Naive thymus-derived CD4-positive, alpha-beta T cell (primary cell): ENCODE measurements at places on chromosomes 4 and X.

- no peak overlapping the region for H3K27ac ChIP-seq
- H3K4me3 ChIP-seq: no peak overlapping the region
- no peaks in the 10 kb centered on the region for H3K27me3 ChIP-seq
- no peaks in the 10 kb centered on the region for H3K4me1 ChIP-seq
- DNase-seq: no peak
Measured at GRCh38 chrX:45954026-45954425, 591.2 kb downstream of the ZNF674 start.

DNA sequence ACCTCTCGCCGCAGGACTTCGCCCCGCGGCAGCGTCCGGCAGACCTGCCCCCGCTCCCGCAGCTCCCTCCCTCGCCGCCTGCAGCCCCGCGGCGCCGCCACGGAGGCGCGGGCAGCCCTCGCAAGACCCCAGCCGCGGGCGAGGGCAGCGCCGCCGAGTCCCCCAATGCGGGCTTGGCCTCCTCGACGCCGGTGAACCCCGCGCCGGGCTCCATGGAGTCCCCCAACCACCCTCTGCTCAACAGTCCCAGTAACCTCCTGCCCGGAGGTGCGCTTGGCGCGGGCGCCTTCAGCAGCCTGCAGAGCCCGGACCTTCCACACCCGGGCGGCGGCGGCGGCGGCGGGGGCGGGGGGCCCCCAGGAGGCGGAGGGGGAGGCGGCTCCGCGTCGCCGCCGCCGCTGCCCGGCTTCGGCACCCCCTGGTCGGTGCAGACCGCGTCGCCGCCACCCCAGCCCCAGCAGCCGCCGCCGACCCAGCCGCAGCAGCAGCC, 1.2 kb downstream of the CPEB2 start:
- peaks cover 10% of the 10 kb centered on the region for H3K4me1 ChIP-seq
- H3K36me3 ChIP-seq: no peaks in the 10 kb centered on the region
- peak; percentile 61 for DNase-seq
- peak overlapping the region; percentile 100 for H3K27ac ChIP-seq
- peak overlapping the region; percentile 99 for H3K4me3 ChIP-seq
- H3K27me3 ChIP-seq: no peaks in the 10 kb centered on the region

DNA sequence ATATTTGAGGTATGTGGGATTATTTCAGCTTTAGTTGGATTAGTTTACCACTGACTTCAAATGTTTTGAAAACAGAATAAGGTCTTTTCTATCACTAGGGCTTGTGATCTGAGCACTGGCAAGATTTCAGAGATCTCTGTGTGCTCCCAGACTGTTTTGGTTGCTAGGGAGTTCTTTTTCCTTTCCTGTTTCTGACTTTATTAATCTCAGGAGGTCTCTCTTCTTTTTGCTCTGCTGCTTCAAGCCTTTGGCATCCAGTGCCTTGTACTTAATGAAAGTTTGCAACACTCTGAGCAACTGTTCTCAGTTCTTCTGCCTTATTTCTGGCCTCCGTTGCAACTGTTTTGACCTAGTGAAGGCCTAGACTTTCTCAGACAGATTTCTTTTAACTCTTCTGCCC, 32.1 kb upstream of the PAQR3 start:
- no peaks in the 10 kb centered on the region for H3K4me1 ChIP-seq
- no peaks in the 10 kb centered on the region for H3K36me3 ChIP-seq
- no peak for DNase-seq
- H3K27ac ChIP-seq: no peak overlapping the region

- H3K36me3 ChIP-seq: no peaks in the 10 kb centered on the region
- DNase-seq: no peak
- no peak overlapping the region for H3K27ac ChIP-seq
- H3K27me3 ChIP-seq: no peaks in the 10 kb centered on the region
Measured at GRCh38 chr4:720111-720860, 14.7 kb downstream of the PCGF3 start.

- DNase-seq: no peak
- H3K36me3 ChIP-seq: no peaks in the 10 kb centered on the region
- H3K4me3 ChIP-seq: no peak overlapping the region
Measured at GRCh38 chrX:1520350-1520749, 16.6 kb downstream of the P2RY8 start.

- no peaks in the 10 kb centered on the region for H3K36me3 ChIP-seq
- H3K27ac ChIP-seq: no peak overlapping the region
- no peak overlapping the region for H3K4me3 ChIP-seq
- no peaks in the 10 kb centered on the region for H3K27me3 ChIP-seq
- DNase-seq: no peak
Measured at GRCh38 chrX:120575379-120576114, 14.8 kb upstream of the CUL4B start.

DNA sequence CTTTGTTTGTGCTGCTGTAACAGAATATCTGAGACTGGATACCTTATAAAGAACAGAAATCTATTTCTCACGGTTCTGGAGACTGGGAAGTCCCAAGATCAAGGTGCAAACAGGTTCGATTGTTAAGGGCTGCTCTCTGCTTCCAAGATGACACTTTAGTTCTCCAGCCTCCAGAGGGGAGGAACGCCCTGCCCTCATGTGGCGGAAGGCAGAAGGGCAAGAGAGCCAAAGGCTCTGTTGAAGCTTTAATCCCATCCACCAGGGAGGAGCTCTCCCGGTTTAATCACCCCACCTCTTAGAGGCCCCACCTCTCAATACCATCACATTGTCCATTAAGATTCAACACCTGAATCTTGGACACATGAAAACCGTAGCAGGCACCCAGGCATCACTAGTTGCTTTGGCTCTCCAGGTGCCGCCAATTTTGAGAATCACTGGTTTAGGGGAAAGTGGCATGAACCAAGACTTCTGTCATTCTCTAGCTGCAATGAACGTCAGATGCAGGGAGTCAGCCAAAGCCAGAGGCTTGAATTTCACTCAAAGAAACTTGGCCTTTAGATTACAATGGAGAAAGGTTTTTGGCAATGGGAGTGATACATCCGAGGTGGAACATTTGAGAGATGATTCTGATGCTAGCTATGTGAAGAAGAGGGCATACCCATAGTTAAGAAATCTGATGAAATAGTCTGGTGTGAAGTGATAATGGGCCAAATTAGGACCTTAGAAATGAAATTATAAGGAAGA, 15.7 kb downstream of the FHL1 start:
- no peaks in the 10 kb centered on the region for H3K36me3 ChIP-seq
- H3K27me3 ChIP-seq: no peaks in the 10 kb centered on the region
- peak; percentile 32 for DNase-seq
- no peak overlapping the region for H3K4me3 ChIP-seq

DNA sequence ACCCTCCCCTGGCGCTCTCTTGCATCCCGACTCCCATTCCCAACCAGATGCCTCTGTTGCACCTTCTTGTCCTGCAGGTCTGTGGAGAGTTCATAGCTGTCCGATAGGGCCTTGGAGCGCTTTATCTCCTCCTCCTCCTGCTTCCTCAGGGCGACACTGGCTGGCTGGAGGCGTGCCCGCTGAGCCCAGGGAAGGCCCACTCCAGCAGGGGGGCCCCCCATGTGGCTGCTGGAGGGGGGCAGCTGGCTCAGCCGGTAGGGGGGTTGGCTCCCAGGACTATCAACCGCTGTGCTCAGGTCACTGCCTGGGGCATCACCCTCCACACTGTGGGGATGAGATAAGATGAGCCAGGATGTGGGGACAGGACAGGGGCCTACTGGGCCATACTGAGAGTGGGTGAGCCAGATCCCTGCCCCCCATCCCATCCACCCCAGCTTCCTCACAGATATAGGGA, 25.6 kb downstream of the IQSEC2 start:
- no peak for DNase-seq
- no peaks in the 10 kb centered on the region for H3K4me1 ChIP-seq
- H3K36me3 ChIP-seq: no peaks in the 10 kb centered on the region
- no peak overlapping the region for H3K4me3 ChIP-seq

DNA sequence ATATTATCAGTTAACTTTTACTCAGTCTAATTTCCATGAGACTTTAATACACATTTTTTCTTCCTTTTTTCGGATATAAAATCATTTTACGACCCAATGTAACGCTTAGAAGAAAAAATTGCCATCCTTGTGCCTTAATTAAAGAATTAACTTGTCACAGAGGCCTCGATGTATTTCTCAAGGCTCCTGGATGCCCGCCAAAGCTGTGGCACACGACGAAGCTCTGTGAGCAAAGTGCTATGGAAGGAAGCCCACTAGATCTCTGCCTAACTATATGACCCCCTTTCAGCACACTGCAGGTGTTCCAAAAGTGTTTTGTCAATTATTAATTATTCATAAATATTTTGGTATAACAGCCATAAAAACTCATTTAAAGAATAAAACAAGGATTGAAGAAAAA, 54.4 kb downstream of the TAPT1 start:
- no peak overlapping the region for H3K4me3 ChIP-seq
- H3K27me3 ChIP-seq: no peaks in the 10 kb centered on the region
- H3K36me3 ChIP-seq: peaks cover 70% of the 10 kb centered on the region
- H3K27ac ChIP-seq: no peak overlapping the region

GRCh38 chrX:15016051-15016450, 142.8 kb downstream of the MOSPD2 start:
- no peaks in the 10 kb centered on the region for H3K27me3 ChIP-seq
- no peaks in the 10 kb centered on the region for H3K36me3 ChIP-seq
- no peak for DNase-seq
- no peak overlapping the region for H3K4me3 ChIP-seq

DNA sequence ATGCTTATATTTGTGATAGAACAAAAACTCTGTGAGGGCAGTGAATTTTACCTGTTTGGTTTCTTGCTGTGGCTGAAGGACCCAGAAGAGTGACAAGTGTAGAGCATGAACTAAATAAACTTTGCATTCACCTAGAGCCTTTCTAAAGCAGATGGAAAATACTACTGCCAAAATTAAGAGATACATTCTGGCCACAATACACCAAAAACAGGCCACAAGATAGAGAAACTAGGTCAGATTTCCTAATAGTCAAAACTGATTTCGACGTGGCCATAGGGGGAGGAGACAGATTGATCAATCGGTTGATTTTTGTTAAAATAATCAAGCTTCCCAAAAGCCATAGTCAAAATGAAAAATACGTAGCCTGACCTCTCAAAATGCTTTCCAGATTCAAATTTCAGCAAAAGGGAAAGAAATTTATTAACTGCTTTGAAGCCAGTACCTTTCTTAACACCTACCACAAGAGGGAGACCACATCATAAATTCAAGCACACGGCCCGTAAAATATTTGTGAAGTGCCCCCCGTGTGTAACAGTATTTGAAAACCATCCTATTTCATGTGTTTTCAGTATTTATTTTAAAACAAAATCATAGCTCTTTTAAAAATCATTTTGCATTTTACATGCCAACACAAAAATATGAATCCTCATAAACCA, 132.4 kb downstream of the CORIN start:
- no peaks in the 10 kb centered on the region for H3K36me3 ChIP-seq
- peaks cover 3% of the 10 kb centered on the region for H3K27me3 ChIP-seq
- no peak overlapping the region for H3K4me3 ChIP-seq
- H3K4me1 ChIP-seq: no peaks in the 10 kb centered on the region

GRCh38 chr4:108094923-108095482, 73.7 kb downstream of the LEF1 start:
- no peak for DNase-seq
- peak overlapping the region; percentile 57 for H3K27ac ChIP-seq
- no peaks in the 10 kb centered on the region for H3K27me3 ChIP-seq

DNA sequence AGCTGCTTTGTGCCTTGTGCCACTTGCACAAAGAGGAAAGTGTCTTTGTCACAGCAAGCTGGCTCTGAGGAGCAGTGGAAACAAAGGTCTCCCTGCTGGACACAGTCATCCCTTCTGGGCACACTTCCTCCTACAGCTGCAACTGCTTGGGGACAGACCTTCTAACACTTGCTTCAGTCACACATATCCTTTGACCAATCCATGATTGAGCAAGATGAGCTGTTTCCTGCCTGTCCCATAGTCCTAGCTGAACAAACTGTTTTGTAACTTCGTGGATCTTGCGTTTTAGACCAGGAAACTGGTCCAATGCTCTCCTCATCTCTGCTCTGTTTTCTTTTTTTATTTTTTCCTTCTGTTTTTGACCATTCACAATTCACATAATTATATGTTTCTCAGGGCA, 98.5 kb downstream of the RRAGB start:
- no peaks in the 10 kb centered on the region for H3K27me3 ChIP-seq
- no peak overlapping the region for H3K27ac ChIP-seq
- no peak for DNase-seq
- no peaks in the 10 kb centered on the region for H3K36me3 ChIP-seq
- H3K4me3 ChIP-seq: no peak overlapping the region

DNA sequence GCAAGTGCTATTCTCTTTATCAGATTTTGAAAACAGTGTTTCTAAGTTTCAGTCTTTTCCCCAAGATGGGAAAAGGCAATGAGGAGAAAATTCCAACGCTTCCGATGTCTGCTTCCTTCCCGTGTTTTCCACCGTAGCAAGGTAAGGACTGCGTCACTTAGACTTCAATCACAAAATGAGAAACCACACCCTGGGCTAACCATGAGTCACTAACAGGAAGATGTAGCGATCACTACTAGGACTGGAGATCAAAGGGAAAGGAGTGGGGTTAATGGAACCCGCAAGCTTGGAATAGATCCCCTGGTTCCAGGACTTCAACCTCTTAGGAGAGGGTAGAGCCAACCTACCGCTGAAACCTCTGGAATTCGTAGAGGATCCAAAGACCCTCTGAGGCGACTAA, 250.7 kb upstream of the ZFP42 start:
- H3K27ac ChIP-seq: no peak overlapping the region
- no peak for DNase-seq
- H3K4me1 ChIP-seq: no peaks in the 10 kb centered on the region

GRCh38 chr4:6563935-6564645, 10.9 kb upstream of the MAN2B2 start:
- no peak overlapping the region for H3K27ac ChIP-seq
- no peaks in the 10 kb centered on the region for H3K36me3 ChIP-seq
- no peak for DNase-seq
- no peaks in the 10 kb centered on the region for H3K27me3 ChIP-seq
- H3K4me1 ChIP-seq: no peaks in the 10 kb centered on the region
- H3K4me3 ChIP-seq: no peak overlapping the region

- no peaks in the 10 kb centered on the region for H3K4me1 ChIP-seq
- no peak overlapping the region for H3K27ac ChIP-seq
- DNase-seq: no peak
- H3K27me3 ChIP-seq: no peaks in the 10 kb centered on the region
- no peaks in the 10 kb centered on the region for H3K36me3 ChIP-seq
Measured at GRCh38 chr4:6104541-6105130, 86.4 kb upstream of the C4orf50 start.

DNA sequence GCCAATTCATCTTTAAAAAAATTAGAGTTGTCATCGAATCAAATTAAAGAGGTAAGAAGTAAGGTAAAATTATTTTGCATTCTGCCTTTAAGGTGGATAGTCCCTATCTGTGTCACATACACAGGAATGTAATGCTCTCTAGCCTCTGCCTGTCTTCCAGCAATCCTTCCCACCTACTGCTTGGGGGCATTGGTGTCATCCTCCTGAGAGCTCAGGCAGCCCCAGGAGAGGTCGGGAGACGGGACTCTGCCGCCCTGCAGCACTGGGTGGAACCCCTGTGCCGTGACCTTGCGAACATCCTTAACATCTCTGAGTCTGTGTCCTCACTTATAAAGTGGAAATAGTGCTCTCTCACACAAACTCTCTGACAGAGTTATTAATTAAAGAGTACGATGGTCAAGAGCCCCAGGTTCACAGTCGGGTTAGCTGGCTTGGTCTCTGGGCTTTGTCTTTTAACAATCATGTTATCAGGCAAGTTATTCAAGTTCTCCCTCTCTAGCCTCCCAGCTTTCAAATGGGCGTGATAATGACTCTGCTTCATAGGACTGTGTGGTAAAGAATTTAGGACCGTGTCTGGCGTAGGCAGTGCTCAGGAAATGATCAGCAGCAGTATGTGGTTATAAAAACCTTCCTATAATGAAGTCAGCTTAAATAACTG, 10.2 kb downstream of the TLR3 start:
- H3K4me3 ChIP-seq: no peak overlapping the region
- no peaks in the 10 kb centered on the region for H3K27me3 ChIP-seq
- DNase-seq: no peak
- no peaks in the 10 kb centered on the region for H3K36me3 ChIP-seq
- no peaks in the 10 kb centered on the region for H3K4me1 ChIP-seq
- no peak overlapping the region for H3K27ac ChIP-seq
